Endothelial cell (in vitro differentiated cells): ENCODE measurements at places on chromosomes 6 and 20.

DNA sequence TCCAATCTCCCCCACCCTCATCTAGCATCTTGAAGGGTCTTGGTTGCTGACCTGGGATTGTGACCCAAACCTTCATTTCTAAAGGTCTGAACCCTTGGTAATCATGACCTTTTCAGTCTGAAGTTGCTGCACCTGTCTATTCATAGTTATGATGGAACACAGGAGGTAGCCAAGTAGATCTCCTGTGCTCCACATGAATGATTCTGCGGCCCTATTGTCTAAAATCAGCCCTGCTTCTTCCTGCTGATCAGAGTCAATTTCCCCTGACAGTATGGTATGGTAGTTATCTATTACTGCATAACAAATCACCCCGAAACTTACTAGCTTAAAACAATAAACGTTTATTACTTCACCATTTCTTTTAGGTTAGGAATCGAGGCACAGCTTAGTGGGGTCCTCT lies 9.0 kb downstream of the OR2B6 start:
- DNase-seq = no peak

GRCh38 chr6:113879186-113880096 lies 22.3 kb downstream of the MARCKS start:
- peak; percentile 52 for DNase-seq

DNA sequence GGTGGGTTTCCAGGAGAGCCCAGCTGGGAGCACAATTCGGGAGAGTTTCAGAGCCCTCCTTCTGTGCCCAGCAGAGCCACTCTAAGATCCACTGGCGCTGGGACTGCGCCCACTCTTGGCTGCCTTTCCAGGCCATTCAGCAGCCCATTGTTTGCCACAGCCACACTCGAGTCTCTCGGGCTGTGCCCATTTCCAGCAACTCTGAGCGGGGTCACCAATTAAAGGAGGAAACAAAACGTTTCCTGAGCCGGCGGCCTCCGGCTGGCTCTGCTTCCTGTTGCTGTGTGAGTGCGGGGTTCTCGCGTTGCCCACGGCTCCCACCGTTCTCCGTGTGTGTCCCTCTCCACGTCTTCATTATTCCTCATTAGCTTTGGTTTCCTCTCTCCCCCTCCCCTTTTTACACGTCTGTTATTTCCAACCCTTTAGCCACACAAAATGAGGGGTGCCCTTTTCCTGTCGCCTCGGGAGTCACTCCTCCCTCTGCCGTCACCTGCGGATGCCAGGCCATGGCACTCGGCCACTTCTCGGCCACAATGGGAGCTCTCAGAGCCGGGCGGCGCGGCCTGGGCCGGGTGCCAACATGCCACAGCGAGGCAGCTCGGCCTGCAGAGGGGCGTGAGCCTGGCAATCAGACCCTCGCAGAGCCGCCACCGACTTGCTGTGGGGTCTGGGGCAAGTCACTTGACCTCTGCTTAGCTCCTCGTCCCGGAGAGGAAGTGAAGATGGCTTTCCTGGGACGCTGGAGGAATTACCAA lies 94.3 kb upstream of the NKX2-2 start:
- no peak for DNase-seq

- no peak for DNase-seq
Observed at GRCh38 chr6:116881236-116881635, 4.2 kb downstream of the RFX6 start.

DNA sequence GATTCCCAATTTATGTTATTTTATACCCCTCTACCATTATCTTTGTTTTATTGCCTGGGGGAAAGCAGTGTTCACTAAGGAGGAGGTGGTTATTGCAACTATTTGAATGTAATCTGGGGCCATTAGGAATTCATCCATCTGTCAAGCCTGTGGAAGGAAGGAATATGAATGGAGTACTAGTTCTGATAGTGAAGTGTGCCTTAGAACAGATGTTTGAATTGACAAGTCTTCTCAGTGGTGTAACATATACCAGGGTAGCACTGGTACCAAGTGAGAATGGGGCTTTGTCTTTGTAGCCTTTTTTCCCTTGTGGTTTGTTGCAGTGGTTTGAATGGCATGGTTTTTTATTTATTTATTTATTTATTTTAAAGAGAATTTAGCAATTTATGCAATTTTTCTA lies 27.9 kb upstream of the HDAC2 start:
- DNase-seq = no peak

GRCh38 chr20:35237486-35237885 lies 11.0 kb downstream of the MMP24 start:
- no peak for DNase-seq

GRCh38 chr20:51752343-51752951 lies 15.7 kb downstream of the ATP9A start:
- no peak for DNase-seq

GRCh38 chr6:156376091-156376490 lies 401.1 kb upstream of the ARID1B start:
- DNase-seq = no peak

DNA sequence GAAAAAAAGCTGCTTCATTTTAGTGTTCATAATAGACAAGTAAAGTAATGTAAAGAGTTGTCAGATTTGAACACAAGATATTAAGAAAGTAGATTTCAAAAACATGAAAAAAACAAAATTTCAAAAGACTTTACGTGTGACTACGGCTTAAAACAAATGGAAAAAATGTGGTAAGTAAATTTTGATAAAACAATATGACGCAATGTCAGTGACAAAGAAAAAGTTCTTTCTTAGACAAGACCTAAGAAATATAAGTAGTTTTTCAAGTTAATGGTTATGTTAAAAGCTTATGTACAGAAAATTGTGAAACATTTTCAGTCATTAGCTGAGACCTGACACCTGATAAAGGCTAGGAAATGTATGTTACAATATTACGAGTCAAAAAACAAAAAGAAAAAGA lies 73.7 kb upstream of the EYS start:
- no peak for DNase-seq
